Cardiac septum (tissue), 1 donor: ENCODE measurements at places on chromosomes 16 and 17. TPM values are rescaled to one million over a fixed set of nuclear protein-coding genes. Genes with fewer than 3 reads are reported as not detected.

FOXL1 gene
- total RNA-seq: 1.2 TPM

IQCK gene
- 7.3 TPM for total RNA-seq

SLC47A1 gene
- 11.8 TPM for total RNA-seq

TXNDC17 gene
- 51.0 TPM for total RNA-seq

CHRNE gene
- 5.5 TPM for total RNA-seq

DNASE1 gene
- total RNA-seq: 6.9 TPM

DNA sequence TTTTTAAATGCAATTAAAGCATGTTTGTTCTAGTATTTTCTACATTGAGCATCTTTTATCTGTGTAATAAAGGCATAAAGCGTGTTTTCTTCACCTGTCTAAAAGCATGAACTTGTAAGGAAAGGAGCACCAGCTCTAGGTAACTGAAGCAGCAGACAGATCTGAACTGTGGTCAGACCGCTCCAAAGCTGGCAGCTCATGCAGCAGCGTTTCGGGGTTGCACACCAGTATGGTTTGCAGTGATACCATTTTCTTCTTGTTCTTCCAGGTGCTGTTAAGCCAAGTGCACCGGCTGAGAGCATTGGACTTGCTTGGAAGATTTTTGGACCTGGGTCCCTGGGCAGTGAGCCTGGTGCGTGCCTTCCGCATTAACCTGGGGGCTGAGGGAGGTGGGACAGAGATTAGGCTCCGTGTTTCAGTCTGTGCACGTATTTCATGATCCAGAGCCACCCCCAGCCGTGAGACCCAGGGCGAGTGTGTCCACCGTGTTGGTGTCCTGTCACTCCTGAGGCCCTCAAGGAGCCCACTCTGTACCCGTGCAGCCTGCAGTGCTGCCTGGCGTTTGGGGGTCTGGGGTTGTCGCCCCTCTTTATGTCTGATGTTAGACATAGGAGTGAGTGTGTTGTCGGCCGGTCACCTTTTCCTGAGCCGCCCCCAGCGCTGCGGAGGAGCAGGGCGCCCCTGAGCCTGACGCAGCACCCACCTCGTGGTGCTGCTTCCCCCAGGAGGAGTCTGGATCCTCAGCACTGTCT is 136.3 kb upstream of the CHMP6 start:
- no peak for DNase-seq

DNA sequence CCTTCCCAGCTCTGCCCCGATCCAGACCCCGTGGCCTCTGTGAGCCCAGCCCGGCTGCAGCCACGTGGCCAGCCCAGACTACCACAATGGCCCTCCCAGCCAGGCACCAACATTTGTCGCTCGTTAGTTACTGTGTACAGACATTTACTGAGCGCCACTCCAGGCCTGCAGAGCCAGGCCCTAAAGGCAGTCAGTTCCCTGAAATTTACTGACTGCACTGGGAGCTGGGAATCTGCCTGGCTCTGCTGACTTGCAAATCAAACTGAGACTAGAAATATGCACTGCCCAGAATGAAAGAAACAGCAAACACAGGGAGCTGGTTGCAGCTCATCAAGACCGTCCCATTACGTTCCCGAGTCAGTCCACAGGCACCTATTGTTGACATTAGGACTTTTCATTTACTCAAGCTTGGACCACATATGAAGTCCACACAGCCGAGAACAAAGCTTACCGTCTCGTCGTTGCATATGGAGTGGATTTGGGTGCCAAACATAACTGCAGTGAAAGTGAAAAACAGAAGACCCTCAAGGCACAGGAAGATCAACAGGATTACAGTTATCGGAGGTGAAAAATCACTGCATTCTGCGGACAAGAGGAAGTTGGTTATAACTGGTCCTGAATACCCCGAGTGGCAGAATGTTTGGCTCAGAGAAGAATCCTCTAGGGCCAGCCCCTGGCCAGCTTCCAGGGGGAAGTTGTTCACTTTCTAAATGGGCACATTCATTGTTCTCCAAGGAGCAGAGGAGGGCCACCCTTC is 34.5 kb downstream of the ZDHHC7 start:
- DNase-seq: no peak

DNA sequence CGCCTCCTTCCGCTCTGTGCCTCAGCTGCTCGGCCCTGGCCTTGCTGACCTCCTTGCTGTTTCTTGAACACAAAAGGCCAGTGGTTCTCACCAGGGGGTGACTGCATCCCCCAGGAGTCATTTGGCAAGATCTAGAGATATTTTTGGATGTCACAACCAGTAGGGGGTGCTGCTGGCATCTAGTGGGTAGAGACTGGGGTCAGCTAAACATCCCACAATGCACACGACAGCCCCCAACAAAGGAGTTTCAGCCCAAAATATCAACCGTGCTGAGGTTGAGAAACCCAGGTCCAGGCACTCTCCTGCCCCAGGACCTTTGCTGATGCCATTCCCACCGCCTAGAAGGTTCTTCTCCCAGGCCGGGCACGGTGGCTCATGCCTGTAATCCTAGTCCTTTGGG is 39.7 kb downstream of the ABCC6 start:
- DNase-seq: no peak

- peak; percentile 87 for DNase-seq
These were observed 701 bp downstream of the JMJD6 start for GRCh38 chr17:76725580-76726230.

DNA sequence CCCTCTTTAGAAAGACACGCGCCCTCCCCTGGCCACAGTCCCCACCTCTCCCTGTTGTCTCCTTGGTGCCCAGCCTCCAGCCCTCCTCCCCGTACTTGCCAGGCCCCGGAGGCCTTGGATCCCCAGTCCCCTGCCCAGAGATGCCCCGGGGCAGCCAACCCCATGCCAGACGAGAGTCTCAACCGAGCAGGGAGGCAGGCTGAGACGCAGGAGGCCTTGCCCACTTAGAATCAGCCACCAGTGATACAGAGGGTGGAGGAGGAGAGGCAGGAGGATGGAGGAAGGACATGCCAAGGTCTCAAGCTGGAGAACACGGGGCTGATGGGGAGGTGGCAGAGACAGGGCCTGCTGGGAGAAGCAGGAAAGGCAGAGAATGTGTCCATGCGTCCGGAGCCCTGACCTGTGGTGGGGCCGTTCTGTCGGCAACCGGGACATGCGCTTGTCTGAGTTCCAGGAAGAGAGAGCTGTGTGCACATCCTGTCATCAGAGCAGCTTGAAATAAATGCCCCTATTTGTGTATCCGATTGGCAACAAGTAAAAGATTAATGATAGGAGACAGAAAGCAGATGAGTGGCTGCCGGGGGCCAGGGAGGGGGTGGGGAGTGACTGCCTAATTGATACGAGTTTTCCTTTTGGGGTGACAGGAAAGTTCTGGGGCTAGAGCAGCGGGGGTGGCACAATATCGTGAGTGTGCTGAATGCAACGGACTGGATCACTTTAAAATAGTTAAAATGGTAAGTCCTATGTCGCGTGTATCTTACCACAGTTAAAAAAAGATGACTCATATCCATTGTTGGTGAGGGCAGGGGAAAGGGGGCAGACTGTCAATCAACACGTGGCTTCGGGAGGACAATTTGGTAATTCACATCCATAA is 44.7 kb upstream of the MEAK7 start:
- no peak for DNase-seq

- no peak for DNase-seq
These were observed 61.6 kb downstream of the MRTFB start for GRCh38 chr16:14132696-14133048.

GRCh38 chr17:80381416-80381923 is 33.5 kb upstream of the ENDOV start:
- DNase-seq: peak; percentile 26

DNA sequence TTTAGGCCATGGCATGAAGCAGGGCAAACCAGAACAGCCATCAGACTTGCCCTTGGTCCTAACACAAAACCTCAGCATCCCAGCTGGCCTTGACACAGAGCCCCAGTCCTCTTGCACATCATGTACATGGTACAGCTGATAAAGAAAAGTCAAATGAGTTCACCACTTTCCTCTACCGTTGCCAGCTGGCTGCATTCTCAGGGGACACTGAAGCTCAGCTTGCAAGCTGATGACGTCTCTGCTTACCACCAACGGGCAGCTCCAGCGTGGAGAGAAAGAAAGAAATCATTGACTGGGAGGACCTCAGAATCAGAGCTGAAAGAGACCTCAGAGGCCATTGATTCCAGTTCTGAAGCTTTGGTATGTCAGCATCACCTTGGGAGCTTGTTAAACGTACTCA is 80.7 kb upstream of the CES5A start:
- no peak for DNase-seq

- DNase-seq: no peak
These were observed 7.8 kb upstream of the ZNF200 start for GRCh38 chr16:3242709-3243108.

GRCh38 chr17:75288770-75289114 is 491 bp downstream of the SLC25A19 start:
- DNase-seq: no peak

DNA sequence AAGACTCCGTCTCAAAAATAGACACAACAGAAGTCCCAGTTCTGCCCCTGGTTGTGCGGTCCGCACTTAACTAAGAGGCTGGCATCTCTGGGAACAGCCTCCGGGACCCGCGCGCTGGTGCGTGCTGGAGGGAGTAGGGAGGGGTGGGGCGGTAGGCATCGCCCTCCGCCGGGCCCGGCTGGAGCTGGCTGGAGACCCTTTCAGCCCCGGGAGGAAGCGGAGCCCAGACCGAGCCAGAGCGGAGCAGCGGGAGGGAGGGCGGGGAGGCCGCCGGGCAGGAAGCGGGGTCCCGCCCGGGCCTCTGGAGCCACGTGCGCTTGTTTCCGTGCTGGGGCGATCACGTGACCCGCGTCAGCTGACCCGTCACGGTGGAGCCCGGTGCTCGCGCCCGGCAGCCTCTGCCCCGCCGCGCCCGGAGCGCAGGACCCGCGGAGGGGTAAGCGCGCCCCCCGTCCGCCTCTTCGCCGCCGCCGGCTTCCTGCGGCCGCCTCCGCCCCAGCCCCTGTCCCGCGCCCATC is at the start of gene WDR81:
TSS of gene WDR81 (plus strand) at position 354 of the 518 bp plus-strand sequence. CDS start 256 bp downstream, outside the sequence.
- peak; percentile 97 for DNase-seq

GRCh38 chr17:50830352-50830751 is 5.0 kb upstream of the WFIKKN2 start:
- DNase-seq: no peak

DNA sequence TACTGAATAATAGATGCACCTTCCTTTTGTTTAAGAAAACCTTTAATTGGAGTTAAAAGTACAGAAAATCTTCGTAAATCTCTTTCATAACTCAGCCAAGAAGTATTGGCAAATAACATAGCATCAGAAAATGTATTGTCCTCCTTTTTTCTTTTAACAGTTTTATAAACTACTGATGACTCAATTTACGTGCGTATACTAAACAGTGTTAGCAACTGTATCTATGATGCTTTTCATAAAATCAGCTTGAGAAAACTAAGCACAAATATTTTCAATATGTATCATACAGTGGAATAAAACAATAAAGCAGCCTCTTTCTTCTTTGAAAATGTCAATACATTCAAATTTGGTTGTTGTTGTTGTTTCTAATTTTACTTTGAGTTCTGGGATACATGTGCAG is 88.6 kb downstream of the STXBP4 start:
- no peak for DNase-seq

DNA sequence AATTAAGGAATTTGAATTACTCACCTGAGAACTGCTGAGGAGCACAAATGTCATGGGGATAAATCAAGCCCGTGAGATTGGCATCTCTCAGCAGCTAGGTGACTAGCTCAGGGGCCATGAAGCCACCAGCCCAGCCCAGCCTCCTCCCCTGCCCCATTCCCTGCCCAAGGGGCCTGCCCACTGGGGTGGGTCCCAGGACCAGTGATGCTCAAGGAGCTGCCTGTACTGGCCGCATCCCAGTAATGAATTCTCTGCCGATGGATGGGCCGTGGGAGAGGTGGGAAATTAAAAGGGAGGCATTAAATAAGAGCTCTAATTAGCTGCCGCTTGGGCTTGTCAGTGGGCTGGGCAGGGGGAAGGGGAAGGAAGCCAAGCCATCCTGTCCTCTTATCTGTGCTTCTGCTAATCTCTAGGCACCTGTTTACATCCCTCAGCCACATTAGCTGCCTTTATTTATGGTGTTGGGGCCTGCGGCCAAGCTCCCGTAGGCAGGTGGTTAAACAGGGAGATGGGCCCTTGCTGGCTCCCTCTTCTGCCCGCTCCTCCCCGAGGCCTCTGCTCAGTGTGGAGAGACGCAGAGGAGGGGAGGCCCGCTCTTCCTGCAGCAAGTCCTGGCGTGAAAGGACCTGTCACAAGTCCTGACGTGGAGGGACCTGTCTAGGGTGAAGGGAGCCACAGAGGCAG is 48.8 kb downstream of the PIPOX start:
- DNase-seq: no peak
